ENCODE measurements at places on chromosomes 4 and X. TPM values are rescaled to one million over a fixed set of nuclear protein-coding genes. Genes with fewer than 3 reads are reported as not detected.

The ATOH1 gene
- not detected for total RNA-seq

DNA sequence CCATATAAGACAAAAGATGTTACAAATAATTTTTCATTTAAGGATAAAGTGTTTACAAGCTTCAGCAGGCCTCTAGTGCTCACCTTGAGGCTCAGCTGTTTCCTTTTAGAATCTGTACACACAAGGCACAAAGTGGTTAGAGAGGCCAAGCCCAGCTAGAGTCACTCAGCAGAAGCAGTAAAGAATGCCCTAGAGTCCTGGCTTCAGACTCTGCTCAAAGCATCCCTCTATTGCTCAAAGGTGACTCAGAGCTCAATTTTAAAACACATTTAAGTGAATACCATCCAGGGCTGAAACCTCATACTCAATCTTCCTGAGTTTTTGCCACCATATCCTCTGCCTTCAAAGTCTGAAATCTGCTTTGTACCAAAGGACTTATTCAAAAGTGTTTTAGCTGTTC, 22.6 kb upstream of the PHF8 start:
- no peak for DNase-seq

GRCh38 chr4:27187786-27188185, 327.1 kb downstream of the STIM2 start:
- no peak for DNase-seq

The C4orf51 gene
- total RNA-seq: not detected

DNA sequence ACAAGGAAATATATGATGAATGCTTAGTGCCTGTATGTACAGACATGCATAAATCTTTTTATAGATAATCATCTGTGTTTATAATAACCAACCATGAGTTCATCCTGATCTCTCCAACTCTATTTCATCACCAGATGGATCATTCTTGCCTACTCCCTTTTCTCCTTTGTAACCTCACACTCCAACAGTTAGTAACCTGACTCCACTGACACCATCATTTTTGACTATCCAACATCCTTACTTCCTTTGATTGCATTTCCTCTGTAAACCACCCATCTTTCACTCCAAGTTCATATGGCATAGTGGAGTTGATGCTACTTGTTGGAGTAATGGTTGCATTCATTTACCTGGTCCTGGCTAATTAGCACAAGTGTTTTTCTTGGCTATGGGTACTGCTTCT, 170.6 kb downstream of the ZNF330 start:
- DNase-seq: no peak

GRCh38 chr4:129231945-129232588, 136.1 kb downstream of the C4orf33 start:
- no peak for DNase-seq

Measured in dermis microvascular lymphatic vessel endothelial cell (primary cell).